ENCODE measurements at places on chromosomes 13 and 19. TPM values are rescaled to one million over a fixed set of nuclear protein-coding genes. Genes with fewer than 3 reads are reported as not detected.

- DNase-seq = no peak
Measured at GRCh38 chr13:112441226-112441625, 65.1 kb downstream of the SPACA7 start.

The RXFP2 gene
- not detected for total RNA-seq

The ZNF536 gene
- not detected for total RNA-seq

DNA sequence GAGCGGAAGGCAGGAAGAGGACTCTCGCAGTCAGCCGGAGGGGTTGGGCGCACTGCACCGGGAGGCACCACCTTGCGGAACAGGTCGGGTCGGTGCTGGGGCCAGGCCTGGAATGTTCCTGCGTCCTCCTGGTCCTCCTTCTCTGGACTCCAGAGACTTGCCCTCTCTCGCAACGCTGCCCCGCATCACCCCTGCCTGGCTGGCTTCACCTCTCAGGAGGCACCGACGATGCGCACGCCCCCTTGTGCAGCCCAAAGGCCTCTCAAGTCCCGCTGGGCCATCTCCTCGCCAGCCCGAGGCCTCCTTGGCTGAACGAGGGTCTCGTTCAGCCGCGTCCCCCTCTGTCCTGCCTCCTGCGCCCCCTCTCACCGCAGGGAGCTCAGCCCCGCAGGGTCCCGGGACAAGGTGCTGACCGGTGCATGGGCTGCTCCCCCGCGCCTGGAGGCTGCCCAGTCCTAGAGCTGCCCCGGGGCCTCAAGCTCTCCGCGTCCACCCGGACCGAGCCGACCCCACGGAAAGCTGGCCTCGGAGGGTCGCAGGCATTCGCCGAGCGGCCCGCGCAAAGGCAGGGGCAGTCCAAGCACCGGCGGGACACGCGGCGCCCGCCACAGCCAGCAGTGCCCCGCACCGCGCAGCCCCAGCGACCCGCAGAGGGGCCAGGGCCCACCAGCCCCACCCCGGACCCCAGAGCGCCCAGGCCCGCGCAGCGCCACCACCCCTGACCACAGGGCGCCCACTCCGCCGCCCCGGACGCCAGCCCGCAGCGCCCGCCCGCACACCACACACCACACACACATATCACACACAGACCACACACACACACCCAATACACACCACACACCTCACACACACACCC lies 133.8 kb downstream of the CRYL1 start:
- DNase-seq = no peak
